GM19239 (cell line): ENCODE measurements at places on chromosomes 12 and 14.

GRCh38 chr12:108122644-108123043 is 6.4 kb upstream of the WSCD2 start:
- DNase-seq, result no peak

- no peak for DNase-seq
Measured at GRCh38 chr12:52579468-52580465, 6.1 kb upstream of the KRT74 start.

GRCh38 chr12:817941-818600 is 65.7 kb downstream of the WNK1 start:
- DNase-seq, result no peak

GRCh38 chr12:100481021-100481420 is 7.4 kb downstream of the NR1H4 start:
- no peak for DNase-seq

GRCh38 chr14:33349871-33350270 is 411.2 kb downstream of the NPAS3 start:
- DNase-seq, result no peak
